ENCODE measurements at places on chromosomes 7 and 10.

- DNase-seq: peak; percentile 76
- no peaks in the 10 kb centered on the region for H3K36me3 ChIP-seq
- no peak overlapping the region for H3K4me3 ChIP-seq
- H3K4me1 ChIP-seq: peaks cover 5% of the 10 kb centered on the region
- no peak overlapping the region for H3K27ac ChIP-seq
Observed at GRCh38 chr10:34596351-34596750, 218.7 kb downstream of the PARD3 start.

DNA sequence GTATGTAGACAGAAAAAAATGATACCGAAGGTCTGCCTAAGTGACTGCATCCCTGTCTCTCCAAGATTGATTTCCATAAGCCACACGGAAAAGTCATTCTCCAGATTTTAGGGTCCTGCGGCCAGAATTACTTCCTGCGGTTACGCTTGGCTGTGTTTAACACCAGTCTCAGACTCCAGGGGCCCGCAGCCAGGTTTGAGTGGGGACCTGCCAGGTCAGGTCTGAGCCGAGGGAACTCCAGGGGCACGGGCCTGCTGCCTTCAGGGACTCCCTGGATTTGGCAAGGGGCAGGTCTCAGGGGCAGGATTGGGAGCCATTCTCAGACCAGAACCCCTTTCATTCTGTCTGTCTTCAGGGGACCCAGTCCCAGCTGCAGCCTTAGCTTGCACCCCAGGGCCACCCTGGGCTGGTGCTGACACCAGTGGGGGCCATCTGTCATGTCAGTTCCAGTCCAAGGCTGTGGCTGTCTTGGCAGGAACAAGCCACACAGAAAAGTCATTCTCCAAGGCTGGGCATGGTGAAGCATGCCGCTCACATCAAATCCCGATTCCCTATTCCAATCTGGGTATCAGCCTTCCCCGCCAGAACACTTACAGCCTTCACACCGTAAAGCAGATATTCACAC is 39.0 kb downstream of the TMEM120A start:
- no peak overlapping the region for H3K27ac ChIP-seq
- H3K27me3 ChIP-seq: no peaks in the 10 kb centered on the region
- peaks cover 4% of the 10 kb centered on the region for H3K4me1 ChIP-seq
- H3K36me3 ChIP-seq: peaks cover 7% of the 10 kb centered on the region
- no peak overlapping the region for H3K4me3 ChIP-seq

DNA sequence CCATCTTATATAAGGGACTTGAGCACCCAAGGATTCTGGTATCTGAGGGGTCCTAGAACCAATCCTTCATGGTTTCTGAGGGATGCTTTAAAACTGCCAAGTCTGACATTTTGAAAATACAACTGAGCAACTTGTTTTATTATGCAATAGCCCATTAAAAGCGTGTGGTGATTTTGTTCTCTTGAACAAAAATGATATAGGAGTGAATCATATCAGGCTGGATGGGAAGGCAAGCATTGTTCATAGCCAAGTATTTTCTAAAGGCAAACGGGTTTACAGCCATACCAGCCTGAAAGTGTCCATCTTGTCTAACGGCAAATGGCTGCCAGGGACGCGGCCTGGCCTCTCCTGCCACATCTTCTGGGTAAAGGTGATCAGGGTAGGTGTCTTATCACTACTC is 23.4 kb downstream of the RPP38 start:
- no peak overlapping the region for H3K4me3 ChIP-seq
- no peaks in the 10 kb centered on the region for H3K4me1 ChIP-seq
- H3K36me3 ChIP-seq: no peaks in the 10 kb centered on the region
- H3K27ac ChIP-seq: no peak overlapping the region

DNA sequence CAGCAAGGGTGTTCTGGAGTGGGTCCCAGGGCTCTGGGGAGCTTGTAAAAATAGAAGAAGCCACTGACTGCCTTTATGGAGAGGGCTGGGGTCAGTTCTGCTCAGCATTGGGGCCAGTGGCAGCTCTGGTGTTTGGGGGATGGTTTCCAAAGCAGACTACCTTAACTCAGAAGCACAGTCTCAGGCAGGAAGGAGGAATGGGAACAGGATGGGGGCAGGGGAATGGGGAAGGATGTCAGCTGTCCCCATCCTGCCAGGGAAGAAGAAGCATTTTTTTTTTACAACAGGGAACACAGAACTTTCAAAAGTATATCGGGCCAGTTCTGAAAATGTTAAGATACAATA is 28.8 kb downstream of the TSPAN15 start:
- H3K27ac ChIP-seq: no peak overlapping the region
- H3K36me3 ChIP-seq: no peaks in the 10 kb centered on the region
- H3K4me3 ChIP-seq: no peak overlapping the region
- H3K4me1 ChIP-seq: no peaks in the 10 kb centered on the region
- no peak for DNase-seq
- H3K27me3 ChIP-seq: no peaks in the 10 kb centered on the region

DNA sequence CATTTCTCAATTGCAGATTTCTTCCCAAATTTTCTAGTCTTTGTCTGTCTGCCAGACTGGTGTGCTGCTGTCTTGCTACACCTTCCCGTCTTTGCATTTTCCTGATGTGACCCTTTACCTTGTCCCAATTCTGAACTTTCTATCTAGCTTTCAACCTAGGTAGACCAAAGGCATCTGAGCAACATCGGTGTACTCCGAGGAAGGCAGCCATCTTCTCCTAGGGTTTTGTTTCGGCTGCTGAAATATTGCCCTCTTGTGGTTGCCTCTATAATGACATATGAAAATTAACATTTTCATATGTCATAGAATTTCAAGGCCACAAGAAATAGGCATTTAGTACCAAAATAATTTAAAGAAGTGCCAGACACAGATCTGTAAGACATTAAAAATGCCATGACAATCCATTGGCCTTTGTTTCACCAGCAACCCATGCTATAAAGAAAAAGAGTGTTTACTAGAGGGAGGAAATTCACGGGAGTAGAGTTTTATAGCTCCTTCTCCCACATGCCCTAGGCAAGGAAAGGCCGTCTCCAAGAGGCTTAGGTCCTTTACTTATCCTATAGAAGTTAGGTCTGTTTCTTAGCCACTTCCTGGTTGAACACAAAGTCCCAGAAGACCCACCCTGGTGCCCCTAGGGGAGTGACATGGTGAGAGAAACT is 23.4 kb downstream of the OR9A2 start:
- no peaks in the 10 kb centered on the region for H3K27me3 ChIP-seq
- H3K4me3 ChIP-seq: no peak overlapping the region
- peak; percentile 58 for DNase-seq
- H3K36me3 ChIP-seq: no peaks in the 10 kb centered on the region

DNA sequence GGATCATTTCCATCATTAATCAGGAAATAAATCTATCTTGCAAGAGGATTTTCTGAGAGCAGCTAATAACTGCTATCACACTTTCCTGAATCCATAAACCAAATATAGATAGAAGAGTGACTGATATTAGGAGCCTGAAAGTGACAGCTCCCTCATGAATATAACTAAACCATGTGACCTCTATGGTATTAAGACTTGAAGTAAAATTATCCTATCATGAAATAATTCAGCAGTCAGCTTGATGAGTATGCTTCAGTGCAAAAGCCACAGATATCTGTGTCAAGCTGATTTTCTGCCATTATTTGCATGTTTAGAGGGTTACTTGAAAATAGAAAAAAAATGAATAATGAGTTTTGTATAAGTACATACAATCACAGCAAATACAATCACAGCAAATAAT is 80.1 kb upstream of the PPP1R3A start:
- DNase-seq: no peak
- no peak overlapping the region for H3K27ac ChIP-seq
- no peaks in the 10 kb centered on the region for H3K4me1 ChIP-seq
- no peak overlapping the region for H3K4me3 ChIP-seq
- H3K36me3 ChIP-seq: no peaks in the 10 kb centered on the region
- no peaks in the 10 kb centered on the region for H3K27me3 ChIP-seq

GRCh38 chr7:995571-995970 is 12.6 kb downstream of the CYP2W1 start:
- H3K4me3 ChIP-seq: no peak overlapping the region
- no peaks in the 10 kb centered on the region for H3K36me3 ChIP-seq
- no peak overlapping the region for H3K27ac ChIP-seq
- H3K4me1 ChIP-seq: no peaks in the 10 kb centered on the region
- no peak for DNase-seq
- H3K27me3 ChIP-seq: no peaks in the 10 kb centered on the region
